Endodermal cell (in vitro differentiated cells): ENCODE measurements at places on chromosomes 3 and 15.

- no peaks in the 10 kb centered on the region for H3K27me3 ChIP-seq
- H3K4me3 ChIP-seq = peak overlapping the region; percentile 97
- H3K4me1 ChIP-seq = peaks cover 5% of the 10 kb centered on the region
- peaks cover 44% of the 10 kb centered on the region for H3K36me3 ChIP-seq
Observed at GRCh38 chr3:9750556-9751411, 1.0 kb downstream of the OGG1 start.

DNA sequence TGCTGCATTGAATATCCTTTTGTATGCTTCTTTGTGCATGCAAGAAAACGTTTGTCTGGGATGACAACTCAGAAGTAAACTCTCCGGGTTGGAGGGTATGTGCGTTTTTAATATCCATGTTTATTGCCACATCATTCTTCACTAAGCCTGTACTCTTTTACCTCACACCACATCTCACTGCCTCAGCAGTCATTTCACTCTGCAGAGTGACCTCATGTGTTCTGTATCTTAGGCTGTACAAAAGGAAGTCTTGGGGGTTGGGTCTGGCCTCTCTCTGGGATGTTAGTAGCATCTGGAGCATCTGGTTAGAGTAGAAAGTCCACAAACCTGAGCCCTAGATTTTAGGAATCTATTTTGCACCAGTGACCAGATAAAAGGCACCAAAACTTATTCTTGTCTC, 16.1 kb downstream of the CACNA1D start:
- H3K4me3 ChIP-seq = no peak overlapping the region
- H3K27ac ChIP-seq = no peak overlapping the region
- H3K4me1 ChIP-seq = no peaks in the 10 kb centered on the region
- no peak for DNase-seq
- no peaks in the 10 kb centered on the region for H3K27me3 ChIP-seq
- no peaks in the 10 kb centered on the region for H3K36me3 ChIP-seq

DNA sequence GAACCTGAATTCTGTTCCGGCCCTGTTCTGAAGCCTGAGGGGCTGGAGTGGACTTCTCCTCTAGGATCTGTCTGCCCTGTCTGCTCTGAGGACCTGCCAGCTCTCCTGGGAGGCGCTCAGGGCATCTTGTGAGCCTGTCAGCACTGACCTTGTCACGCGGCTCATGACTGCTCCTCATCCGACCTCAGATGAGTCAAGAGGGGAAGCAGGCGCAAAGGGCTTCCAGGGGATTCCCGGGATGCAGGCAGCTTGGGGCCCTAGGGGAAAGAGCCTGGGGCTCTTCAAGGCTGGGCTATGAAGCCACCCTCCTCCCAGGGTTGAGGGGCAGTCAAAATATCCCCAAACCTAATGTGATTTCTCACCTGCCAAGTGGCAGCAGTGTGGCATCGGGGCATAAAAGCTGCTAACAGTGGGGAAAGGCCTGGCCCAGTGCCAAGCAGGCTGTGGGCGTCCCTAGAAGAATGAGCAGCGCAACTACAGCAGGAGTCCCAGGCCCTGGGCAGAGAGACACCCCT, 27.6 kb upstream of the ANKDD1A start:
- DNase-seq = peak; percentile 68
- no peak overlapping the region for H3K4me3 ChIP-seq
- H3K27ac ChIP-seq = no peak overlapping the region
- no peaks in the 10 kb centered on the region for H3K4me1 ChIP-seq

DNA sequence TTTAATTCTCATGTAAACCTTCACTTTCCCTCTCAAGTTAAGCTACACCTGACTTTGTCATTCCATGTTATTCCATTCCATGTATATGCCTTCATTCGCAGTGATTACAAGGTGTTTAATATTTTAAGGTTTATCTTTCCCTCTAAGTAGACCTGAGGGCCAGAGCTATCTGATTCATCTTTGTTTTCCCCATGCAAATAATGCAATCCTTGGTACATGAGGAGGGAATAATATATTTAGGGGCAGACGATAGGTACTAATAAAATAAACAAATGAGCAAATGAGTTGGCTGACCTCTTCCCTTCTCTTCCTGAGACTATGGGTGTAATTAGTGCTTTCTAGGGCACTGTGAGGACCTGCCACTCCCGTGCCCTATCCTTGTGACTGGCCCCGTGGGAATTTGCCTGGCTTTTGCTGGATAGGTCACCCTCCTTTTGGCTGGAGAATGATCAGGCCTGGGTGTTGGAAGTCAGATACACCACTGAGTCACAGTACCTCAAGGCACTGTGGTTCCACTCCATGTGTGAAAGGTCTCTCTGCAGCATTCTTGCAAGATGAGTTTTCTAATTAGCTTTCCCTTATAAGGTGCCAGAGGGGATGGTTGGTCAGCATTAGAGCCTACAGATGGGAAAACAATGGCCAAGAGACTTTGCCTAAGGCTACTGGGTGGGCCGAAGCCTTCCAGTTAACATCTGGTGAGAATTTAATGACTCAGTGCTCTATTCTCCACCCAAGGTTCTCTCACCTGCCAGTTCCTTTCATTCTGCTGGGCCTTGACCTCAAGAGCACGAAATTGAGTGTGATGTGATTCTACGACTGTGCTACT, 183.2 kb downstream of the P3H2 start:
- peaks cover 3% of the 10 kb centered on the region for H3K4me1 ChIP-seq
- H3K27me3 ChIP-seq = no peaks in the 10 kb centered on the region
- no peak overlapping the region for H3K4me3 ChIP-seq
- no peak overlapping the region for H3K27ac ChIP-seq

- peaks cover 10% of the 10 kb centered on the region for H3K4me1 ChIP-seq
- H3K36me3 ChIP-seq = peaks cover 3% of the 10 kb centered on the region
- peak; percentile 92 for DNase-seq
- H3K27ac ChIP-seq = peak overlapping the region; percentile 21
- H3K27me3 ChIP-seq = no peaks in the 10 kb centered on the region
- no peak overlapping the region for H3K4me3 ChIP-seq
Observed at GRCh38 chr3:48474619-48475018, 28.1 kb downstream of the ATRIP start.

DNA sequence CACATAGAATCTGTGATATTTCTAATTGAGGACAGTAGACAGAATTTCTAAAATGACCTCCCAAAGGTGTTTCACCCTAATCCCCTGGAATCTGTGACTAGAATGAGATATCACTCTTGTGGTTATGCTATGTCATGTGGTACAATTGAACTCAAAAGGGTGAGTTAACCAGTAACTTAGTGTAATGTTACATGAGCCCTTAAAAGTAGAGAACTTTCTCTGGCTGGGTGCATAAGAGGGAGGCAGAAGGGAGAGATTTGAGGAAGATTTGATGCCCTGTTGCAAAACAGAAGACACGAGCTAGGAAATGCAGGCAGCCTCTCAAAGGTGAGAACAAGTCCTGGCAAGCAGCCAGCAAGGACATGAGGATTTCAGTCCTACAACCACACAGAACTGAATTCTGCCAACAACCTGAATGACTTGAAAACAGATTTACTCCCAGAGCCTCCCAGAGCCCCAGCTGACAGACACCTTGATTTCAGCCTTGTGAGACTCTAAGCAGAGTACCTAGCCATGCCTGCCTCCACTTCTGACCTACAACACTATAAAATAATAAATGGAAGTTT, 160.3 kb downstream of the MTHFS start:
- no peaks in the 10 kb centered on the region for H3K4me1 ChIP-seq
- no peaks in the 10 kb centered on the region for H3K27me3 ChIP-seq
- H3K4me3 ChIP-seq = no peak overlapping the region
- no peaks in the 10 kb centered on the region for H3K36me3 ChIP-seq
- DNase-seq = no peak

- H3K4me1 ChIP-seq = no peaks in the 10 kb centered on the region
- H3K27me3 ChIP-seq = no peaks in the 10 kb centered on the region
- H3K27ac ChIP-seq = no peak overlapping the region
- no peak overlapping the region for H3K4me3 ChIP-seq
- no peaks in the 10 kb centered on the region for H3K36me3 ChIP-seq
Observed at GRCh38 chr3:66644549-66644948, 143.7 kb upstream of the LRIG1 start.

- no peaks in the 10 kb centered on the region for H3K36me3 ChIP-seq
- no peaks in the 10 kb centered on the region for H3K4me1 ChIP-seq
- DNase-seq = no peak
- no peaks in the 10 kb centered on the region for H3K27me3 ChIP-seq
- H3K4me3 ChIP-seq = no peak overlapping the region
- H3K27ac ChIP-seq = no peak overlapping the region
Observed at GRCh38 chr3:99681976-99682375, 43.6 kb downstream of the COL8A1 start.

- DNase-seq = no peak
- H3K4me3 ChIP-seq = no peak overlapping the region
- H3K27me3 ChIP-seq = no peaks in the 10 kb centered on the region
- H3K27ac ChIP-seq = no peak overlapping the region
- no peaks in the 10 kb centered on the region for H3K4me1 ChIP-seq
Observed at GRCh38 chr3:23713641-23714040, 92.1 kb upstream of the UBE2E1 start.

- DNase-seq = no peak
- no peaks in the 10 kb centered on the region for H3K27me3 ChIP-seq
- H3K36me3 ChIP-seq = no peaks in the 10 kb centered on the region
- no peak overlapping the region for H3K4me3 ChIP-seq
- H3K27ac ChIP-seq = no peak overlapping the region
- no peaks in the 10 kb centered on the region for H3K4me1 ChIP-seq
Observed at GRCh38 chr3:57063032-57063431, 2.6 kb downstream of the SPATA12 start.

DNA sequence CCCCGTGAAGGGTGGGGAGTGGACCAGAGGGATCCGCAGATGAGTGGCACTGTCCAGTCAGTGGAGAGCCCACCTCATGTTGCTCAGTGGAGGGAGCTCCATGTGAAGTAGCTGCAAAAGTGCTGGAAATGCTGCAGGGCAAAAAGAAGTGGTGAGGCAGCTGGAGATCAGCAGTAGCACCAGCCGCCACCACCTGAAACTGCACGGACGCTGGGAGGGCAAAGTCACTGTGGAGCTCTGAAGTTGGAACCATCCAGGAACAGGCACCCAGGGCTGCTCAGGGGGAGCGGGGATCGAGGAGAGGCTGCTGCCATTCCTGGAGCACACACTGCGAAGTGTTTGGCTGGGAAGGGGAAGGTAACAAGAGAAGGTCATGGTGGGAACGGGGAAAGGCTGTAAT, 6.4 kb upstream of the ALDH1L1 start:
- no peaks in the 10 kb centered on the region for H3K4me1 ChIP-seq
- H3K27ac ChIP-seq = no peak overlapping the region
- no peak overlapping the region for H3K4me3 ChIP-seq
- no peak for DNase-seq

DNA sequence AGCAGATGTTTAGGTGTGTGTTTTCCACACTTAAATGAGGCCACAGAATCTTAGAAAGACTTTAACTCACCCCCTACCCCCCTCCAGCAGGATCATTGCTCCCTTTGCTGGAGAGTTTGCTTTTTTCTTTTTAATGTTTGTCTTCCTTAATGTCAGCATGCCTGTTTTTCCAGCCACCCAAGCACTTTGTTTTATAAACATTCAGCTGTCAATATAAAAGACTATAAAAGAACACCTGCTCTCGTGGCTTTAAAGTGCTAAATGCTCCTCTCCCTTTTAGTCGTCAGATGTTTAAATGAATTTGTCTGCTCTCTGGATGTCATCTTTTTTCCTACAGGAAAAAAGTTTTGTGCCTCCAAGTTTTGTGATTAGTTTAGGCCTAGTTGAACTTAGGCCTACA, 61.7 kb downstream of the SIDT1 start:
- no peaks in the 10 kb centered on the region for H3K36me3 ChIP-seq
- no peak for DNase-seq
- no peaks in the 10 kb centered on the region for H3K4me1 ChIP-seq
- no peak overlapping the region for H3K27ac ChIP-seq
- no peak overlapping the region for H3K4me3 ChIP-seq

DNA sequence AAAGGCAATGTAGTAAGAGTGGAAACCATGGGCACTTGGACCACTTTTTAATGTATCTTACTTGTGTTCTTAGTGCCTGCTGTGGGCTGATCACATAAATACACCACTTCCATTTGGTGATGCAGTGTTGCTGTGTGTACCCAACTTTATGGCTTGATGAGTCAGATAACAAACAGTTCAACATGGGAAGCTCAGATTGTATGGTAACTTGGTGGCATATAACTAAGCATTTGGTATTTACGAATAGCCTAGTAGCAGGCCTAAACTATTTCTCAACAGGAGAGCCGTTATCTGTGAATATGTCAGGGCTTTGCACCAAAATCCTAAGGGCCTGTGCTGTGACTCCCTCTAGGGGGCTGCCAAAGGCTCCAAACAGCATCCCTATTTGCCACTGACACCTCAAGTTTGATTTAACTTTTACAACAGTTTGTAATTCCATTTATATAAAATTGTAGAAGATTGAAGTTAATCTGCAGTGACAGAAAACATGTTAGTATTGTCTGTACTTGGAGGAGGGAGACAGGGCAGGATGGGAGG, 640.4 kb upstream of the CADM2 start:
- H3K4me1 ChIP-seq = no peaks in the 10 kb centered on the region
- no peak overlapping the region for H3K27ac ChIP-seq
- no peaks in the 10 kb centered on the region for H3K36me3 ChIP-seq
- peak; percentile 71 for DNase-seq
- H3K27me3 ChIP-seq = no peaks in the 10 kb centered on the region

DNA sequence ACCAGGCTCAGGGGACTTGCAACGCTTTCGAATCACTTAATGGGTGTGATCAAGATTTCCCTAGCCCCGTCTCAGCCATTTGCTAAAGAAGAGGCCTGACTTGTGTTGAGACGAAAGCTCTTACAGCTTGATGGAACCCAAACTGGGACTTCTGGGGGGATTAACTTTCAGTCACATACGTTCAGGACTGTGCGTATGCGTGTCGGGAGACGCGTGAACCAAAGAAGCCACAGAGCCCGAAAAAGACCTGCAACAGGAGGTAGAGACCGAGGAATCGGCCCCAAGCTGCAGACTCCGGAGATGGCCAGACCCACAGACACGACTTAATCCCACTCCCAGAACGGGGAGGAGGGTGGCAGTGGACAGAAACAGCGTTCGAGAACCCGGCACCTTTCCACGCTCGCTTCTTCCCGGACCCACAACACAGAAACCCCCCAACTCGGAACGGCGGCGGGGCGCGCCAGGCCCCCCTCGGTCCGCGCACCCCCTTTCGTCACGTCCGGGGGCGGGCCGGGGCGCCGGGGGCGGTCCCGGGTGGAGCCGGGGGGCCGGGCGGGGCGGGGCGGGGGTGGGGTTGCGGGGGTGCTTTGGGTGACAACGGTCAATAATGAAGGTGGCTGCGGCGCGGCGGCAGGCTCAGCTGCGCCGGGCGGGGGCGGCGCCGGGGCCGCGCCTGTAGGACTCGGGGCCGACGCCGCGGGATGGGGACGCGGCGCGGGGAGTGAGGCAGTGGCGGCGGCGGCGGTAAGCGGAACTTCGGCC, at the start of gene ATP11B:
Gene ATP11B, plus strand, starts transcription at position 604 of the 762 bp plus-strand sequence. CDS start 256 bp downstream, outside the sequence.
- H3K27ac ChIP-seq = peak within 1 kb of the TSS; percentile 4
- peak; percentile 87 for DNase-seq
- H3K27me3 ChIP-seq = peaks cover 40% of the 10 kb centered on the region
